ENCODE measurements at places on chromosomes 2 and 18. TPM values are rescaled to one million over a fixed set of nuclear protein-coding genes. Genes with fewer than 3 reads are reported as not detected.

The ZAP70 gene
- 2.7 TPM for total RNA-seq

- no peak for DNase-seq
Measured at GRCh38 chr18:48835745-48836170, 115.0 kb downstream of the SMAD7 start.

GRCh38 chr2:126771501-126772195 lies 115.7 kb downstream of the GYPC start:
- no peak for DNase-seq

DNA sequence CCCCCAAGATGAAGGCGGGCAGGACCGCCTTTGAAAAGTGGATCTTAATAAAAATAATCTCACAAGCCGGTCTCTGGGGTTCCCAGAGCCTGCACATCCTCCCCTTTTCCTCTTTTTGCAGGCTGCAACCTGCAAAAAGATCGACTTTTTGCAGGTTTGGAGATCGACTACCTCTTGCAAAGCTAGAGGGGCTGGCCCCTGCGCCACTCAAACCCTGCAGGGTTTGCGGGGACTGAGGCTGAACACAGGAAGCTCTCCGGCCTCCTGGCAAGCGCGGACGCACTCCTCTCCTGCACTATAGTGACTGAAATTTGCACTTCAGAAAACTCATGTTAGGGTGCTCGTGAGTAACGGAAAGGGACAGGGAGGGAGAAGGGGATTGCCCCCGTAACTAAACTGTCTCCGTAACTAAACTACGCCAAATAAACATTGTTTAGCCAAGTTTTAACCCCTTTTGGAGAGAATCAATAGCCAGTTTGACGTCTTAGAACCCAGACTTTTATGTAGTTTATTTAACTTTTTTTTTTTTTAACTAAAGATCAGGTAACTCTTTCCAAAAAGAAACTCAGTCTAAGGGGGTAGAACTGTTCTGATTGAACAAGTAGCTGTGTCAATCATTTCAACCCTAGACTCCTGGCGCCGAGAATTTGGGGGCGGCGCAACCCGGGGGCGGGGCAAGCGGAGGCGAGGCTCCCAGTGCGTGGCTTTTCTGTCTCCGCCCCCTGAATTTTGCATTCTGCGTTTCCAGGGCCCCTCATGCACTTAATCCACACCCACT lies 2.5 kb downstream of the IGFBP5 start:
- DNase-seq: no peak

DNA sequence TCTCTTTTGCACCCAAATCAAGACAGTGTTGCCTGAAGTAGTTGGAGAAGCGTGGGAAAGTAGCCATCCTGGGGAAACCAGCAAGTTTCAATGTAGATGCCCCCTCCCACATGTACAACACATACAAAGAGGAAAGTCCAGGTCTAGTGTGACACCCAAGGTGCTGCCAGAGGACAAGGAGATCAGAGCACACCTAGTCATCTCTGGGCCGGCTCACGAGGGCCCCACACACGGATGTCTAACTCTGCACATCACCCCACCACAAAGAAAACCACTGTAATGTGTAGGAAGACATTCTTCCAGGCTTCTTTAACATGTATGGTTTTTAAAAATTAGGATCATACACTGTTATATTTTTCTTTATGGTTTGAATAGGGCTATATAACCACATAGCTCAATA lies 21.6 kb downstream of the PARD6G start:
- DNase-seq: no peak

DNA sequence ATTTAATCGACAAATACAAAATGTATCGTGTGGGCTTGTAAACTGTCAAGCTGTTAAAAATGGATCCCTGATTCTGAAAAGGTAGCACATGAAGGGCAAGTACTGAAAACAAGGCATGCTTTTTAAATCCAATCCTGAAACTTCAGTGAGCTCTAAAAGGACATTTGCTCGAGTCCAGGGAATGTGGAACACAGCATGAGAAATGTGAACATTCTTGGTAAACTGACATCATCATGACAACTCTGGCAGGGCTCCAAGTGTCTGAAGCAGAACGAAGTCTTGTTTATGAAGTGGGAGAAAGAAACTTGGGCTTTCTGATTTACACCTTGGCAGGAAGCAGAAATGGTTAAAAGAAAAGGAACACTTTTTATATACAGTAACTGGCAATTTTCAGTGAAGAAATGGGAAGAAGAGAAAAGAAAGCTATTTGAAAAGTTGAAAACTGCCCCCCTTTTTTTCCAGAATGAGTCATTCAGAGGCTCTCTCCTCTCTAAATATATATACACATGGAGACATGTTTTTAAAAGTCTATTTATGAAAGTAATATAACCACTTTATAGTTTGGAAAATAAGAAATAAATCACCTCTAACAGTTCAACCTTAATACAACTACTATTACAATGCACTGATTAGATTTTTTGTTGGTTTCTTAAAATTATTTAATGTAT lies 120.8 kb downstream of the GAREM1 start:
- peak; percentile 93 for DNase-seq

The OTOS gene
- not detected for total RNA-seq

Data from glomerular endothelial cell (primary cell).